EH (cell line): ENCODE measurements at places on chromosomes 13 and 19.

DNA sequence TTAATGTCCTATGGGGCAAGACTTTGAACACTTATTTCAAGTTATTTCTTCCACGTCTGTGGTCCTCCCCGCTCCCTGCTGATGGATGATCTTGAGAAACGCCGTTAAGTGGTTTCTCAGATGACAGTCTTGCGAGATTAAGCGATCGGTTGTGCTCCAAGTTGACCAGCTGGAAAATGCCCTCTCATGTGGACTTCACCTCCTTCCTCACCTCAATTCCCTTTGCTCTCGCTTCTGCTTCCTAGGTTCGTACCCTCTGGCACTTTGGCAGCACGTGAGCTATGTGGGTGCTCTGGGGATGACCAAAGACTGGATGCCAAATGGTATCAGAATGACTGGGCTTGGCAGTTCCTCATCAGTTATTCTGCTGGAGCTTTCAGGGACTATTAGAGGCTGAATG is 480.0 kb downstream of the ZNF536 start:
- no peak for DNase-seq

- DNase-seq = peak; percentile 71
These were observed 31.9 kb downstream of the PTPRS start for GRCh38 chr19:5308451-5309437.

DNA sequence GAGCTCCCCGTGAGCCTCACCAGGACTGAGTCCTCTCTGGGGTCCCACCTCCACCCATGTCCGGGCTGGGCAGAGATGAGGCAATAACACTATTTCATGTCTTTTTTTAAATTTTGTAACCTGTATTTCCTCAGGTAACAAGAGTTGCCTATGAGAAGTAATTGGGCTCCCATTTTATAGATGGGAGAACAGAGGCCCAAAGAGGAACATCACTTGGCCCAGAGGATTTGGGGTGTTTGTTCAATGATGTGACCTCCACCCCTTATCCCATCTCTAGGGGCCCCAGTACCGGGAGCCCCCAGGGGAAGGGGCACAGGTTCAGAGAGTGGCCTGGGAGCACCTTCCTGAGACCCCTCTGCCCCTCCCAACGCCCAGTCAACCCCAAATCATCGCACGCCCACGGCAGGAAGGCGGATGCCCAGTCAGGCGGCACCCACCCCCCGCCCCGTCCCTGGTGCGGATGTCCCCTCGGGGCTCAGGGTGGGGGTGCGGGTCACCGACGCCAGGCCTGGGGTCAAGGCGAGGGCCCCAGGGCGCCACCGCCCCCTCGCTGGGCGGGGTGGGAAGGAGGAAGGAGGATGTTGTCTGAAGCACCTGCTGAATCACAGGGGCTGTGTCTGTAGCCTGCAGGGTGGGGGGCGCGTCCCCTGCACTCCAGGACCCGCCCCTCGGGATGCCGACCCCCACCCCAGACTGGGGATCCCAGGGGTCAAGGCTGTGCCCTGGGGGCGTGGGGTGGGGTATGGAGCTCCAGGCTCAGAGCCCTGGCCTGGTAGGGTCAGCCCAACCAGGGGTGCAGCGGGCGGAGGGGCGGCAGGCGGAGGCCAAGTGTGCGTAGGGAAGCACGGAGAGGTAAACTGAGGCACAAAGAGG is 9.0 kb upstream of the CIRBP start:
- DNase-seq = peak; percentile 44

DNA sequence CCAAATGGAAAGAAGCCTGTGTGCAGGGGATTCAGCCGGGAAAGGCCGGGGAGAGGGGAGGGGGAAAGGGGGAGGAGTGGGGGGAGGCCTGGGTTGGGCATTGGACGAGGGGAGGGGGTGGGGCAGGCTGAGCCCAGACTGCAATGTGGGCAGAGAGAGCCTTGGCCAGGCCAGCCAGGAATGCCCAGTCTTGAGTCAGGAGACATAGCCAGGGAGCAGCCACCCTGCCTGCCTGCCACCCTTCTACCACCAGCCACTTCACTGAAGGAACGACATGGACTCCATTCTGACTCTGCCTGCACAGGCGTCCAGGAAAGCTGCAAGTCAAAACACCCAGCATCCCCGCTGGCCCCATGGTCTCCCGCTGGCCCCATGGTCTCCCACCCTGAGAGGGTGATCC is 498 bp downstream of the PROZ start:
- no peak for DNase-seq

- DNase-seq = peak; percentile 39
These were observed 316.0 kb downstream of the FOXO1 start for GRCh38 chr13:40350283-40350992.

- no peak for DNase-seq
These were observed 30.7 kb upstream of the VSTM2B start for GRCh38 chr19:29495091-29495490.

DNA sequence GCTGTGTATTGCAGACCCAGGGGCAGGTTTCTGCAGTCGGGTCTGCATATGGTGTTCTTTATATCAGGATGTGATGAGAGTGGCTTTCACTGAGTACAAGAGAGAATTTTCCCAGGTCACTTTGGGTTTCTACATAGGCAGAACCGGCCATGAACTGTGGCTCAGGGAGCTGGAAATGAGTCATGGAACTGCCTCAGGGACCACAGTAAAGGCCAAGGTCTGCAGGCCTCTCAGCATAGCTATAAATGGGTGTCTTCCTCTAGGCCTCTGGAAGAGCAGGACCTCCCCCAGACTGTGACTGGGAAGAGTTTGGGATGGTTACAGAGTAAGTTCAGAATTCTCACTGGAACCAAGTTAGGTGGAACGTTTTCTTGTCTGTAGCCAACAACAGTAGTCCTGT is 51.8 kb upstream of the ZNF681 start:
- DNase-seq = peak; percentile 4

DNA sequence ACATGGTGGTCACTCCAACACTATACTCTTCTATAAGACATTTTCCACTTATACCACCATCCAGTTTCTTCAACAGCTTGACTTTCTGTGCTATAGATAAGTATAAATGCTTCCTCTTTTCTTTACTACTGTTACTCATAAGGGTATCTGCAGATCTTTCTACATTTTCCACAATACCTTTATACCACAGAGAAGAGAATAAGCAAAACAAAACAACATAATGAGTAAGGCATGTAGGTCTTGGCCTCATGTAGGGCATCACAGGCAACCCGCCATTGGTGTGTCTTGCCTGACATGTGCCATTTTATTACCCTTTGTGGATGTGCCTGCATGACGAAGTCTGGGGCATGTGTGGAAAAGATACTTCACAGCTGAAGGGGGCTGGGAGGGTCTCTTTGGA is 265.3 kb upstream of the STARD13 start:
- no peak for DNase-seq

DNA sequence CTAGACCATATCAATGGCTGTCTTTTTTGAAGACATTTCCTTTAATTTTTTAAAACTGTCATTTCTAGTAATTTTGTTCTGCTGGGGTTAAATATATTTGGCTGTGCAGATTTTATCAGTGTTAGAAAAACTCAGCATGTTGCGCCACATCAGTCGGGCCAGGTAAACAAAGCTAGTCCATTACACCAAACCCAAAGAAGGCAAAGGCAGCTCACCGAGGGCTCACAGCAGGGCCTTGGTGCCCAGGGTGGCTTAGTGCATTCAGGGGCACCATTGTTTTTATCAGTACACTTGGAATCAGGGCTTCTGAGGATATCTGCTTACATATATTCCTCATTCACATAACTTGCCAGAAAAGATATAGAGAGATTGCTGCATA is 22.2 kb downstream of the SPATA13 start:
- no peak for DNase-seq

DNA sequence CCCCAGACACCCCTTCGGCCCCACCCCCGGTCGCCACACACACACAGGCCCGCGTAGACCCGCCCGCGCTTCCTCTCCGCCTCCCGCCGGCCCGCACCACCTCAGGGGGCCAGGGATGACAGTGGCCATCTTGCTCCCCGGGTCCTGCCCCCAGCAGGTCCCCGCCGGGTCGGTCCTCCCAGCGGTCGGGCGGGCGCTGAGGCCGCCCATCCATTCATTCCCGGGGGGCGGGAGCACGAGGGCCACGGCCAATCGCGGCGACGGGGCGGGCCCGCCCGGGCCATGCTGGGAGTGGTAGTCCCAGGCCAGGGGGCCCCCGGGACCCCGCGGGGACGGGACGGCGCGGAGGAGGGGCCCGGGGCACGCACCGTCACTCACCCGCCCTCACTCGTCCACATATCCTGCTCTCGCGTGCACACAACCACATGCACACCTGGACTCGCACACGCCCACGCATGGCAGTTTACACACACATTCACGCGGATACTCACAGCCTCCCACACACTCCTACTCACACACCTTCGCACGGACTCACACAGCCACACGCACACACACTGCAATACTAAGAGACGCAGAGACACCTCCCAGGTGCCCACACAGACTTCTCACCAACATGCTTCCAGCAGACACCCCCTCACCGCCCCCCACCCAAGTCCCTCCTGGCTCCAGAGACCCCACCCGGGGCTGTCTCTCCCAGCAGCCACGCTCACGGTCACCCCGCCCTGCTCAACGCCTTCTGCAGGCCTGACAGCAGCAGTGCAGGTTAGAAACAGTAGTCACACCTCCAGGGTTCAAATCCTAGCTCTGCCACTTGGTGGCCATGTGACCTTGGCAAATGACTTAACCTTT is at the start of gene DPF1:
DPF1 (minus strand) TSS at position 209 of the 849 bp plus-strand sequence; CDS start at position 129, 80 bp downstream.
- DNase-seq = peak; percentile 78

DNA sequence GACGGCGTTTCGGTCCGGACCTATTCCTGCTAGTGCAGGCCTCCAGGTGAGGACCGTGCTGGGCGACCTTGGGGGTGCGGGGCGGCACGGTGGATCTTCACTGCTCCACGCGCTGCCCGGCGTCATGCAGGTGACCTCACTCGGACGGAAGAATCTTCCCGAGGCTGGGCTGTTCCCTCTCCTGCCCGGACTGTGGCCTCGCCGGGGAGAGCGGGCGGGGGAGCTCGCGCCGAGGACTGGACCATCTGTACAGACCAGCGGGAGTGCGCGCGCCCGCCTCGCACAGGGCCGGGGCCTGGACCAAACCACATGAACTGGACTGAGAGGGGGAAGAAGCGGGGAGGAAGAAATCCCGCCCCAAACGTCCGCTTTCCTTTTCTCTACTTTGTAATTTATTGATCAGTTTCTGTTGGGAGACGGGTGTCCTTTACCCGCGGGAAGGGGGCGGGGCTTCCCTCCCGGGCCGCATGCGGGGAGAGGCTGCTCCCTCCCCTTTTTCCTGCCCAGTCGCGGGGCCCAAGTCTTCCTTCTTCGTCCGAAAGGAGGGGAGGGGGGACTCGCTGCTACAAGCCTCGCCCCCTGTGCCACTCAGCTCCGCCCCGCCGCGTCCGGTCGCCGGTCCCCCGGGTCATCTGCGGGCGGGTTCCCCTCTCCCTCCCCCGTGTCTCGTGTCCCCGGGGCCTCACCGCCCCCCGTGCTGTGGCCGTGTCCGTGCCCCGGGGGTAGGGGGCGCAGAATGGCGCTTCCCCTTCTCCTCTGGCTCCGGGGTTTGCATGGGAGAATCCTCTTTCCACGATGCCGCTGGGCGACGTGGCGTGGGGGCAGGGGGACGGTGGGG is 4.9 kb downstream of the HRC start:
- DNase-seq = peak; percentile 83

DNA sequence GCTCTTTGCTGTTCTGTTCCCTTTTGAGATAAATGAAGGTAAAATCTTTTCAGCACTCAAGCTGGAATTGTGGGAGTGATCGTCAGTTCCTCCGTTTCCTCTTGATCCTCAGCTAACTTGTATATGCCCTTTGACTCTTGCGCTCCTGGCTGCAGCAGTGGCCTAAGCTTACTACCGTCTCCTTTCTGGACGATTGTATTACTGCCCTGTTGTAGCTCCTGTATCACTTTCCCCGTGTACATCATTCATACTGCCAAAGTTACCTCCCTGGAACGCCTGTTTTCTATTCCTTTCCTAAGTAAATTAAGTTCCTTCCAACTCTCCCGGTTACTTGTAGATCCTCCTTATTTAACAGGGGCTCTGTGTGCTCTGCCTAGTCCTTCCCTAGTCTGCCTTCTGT is 36.9 kb downstream of the WASF3 start:
- DNase-seq = no peak

- DNase-seq = no peak
These were observed 56.7 kb downstream of the GNG7 start for GRCh38 chr19:2645826-2646225.

DNA sequence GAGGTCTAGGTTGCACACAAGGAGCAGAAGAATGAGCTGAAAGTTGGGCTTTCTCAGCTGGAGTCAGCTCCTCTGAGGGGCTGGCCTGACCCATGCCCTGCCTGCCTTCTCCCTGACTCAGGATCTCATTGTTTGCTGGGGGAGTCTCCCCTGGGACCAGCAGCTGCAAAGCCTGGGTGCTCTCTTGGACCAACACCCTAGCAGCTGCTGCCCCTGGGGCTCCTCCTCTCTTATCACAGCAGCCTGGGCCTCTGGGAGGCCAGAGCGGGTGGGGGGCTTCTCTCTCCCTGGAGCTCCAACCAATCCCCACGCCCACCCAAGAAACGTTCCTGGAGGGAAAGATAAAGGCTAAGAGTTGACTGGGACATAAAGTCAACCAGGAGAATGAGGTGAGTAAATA is 1.6 kb upstream of the FCGBP start:
- DNase-seq = no peak

- no peak for DNase-seq
These were observed 52.2 kb downstream of the WDFY2 start for GRCh38 chr13:51636349-51636890.

DNA sequence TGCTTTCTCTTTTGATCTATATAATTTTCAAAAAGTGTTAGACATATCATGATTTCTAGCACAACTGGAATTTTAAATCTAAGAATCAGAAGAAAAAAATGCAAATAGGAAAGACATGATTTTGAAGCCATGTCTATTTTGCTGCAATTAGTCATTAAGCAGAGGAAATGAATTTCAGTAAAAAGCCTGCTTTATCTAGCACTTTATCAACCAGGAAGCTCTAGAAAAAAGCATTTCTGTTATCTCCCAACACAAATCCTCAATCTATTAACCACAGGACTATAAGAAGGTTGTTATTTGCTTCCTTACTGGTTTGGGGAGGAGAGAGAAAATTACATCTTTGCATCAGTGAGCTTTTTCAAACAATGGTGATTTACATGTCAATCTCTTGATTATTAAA is 716.7 kb downstream of the DIAPH3 start:
- peak; percentile 59 for DNase-seq

DNA sequence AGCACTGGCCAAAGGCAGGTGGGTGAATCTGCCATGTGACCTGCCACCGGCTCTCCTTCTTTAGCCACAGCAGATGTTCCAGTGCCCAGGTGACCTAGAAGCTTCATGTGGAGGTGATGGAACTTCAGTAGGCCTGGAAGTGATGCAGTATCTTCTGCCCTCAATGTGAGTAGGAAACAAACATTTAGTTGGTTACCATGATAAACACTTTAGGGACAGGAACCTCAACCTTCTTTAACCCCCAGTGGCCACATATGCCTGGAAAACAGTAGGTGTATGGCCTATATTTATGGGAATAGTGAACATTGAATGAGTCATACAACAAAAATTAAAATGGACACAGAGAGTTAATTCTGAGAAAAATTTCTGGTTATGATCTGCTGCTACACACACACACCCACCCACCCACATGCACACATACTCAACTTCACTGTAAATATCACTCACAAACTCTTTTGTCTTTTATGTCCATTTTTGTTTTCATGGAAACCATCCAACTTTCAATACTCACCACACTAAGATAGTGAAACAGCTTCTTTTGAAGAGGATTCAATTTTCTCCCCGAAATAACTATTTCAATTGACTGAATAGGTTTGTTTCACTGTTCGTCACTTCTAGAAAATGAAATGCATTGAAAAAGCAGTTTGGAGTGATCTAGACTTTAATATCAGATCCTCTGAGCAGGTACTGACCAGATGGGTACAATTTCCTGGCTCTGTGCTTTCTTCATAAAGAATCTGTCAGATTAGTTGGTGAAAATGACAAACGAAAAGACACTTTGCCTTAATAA is 97.3 kb downstream of the STARD13 start:
- peak; percentile 53 for DNase-seq

- no peak for DNase-seq
These were observed 1.2 kb downstream of the ADAMTSL5 start for GRCh38 chr19:1511318-1512317.
